ENCODE measurements at places on chromosomes 3 and 15.
A peak's percentile ranks its signal among the peaks of the same experiment; 100 is the strongest.

DNA sequence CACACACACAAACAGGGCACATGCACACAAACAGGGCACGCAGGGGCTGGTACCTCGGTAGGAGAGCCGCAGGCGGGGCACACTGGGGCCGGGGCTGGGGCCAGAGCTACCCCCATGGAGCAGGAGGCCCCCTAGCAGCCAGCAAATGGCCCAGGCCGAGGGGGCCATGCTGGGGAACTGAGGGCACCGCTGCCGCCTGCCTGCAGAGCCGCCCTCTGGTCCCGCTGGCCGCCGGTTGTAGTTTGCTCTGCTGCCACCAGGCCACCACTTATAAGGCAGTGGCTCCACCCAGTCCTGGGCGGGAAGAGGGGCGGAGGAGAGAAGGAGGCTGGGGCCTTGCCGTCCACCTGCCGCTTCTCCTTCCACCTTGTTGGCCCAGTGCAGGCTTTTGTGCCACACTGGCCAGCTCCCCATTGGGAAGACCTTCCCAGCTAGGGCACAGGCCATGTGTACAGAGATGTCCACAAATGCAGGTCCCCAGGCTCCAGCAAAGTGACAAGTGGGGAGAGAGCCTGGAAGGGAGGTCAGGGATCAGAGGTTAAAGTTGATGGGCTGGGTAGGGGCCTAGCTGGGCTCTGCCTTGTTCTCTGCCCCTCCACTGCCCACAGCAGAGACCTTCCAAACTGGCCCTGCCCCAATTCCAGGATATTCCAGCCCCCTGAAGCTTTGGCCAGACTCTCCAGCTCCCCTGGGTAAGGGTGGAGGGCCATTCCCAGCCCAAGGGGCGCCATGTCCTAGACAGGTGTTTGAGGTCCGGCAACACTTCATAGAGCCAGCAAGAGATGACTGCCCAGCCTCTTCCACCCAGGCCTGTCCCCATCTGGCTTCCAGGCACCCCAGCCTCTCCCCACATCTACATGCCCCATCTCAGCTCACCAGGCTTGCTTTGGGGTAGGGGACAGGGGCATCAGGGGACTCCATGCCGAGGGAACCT lies at the start of gene SEMA3G:
TSS of gene SEMA3G (minus strand) at position 244 of the 934 bp plus-strand sequence. CDS start at position 168, 76 bp downstream.
- H3K36me3 ChIP-seq: no peaks in the 10 kb centered on the region
- peaks cover 4% of the 10 kb centered on the region for H3K4me1 ChIP-seq
- H3K4me3 ChIP-seq: no peak within 1 kb of the TSS
- H3K27me3 ChIP-seq: no peaks in the 10 kb centered on the region
- DNase-seq: no peak

DNA sequence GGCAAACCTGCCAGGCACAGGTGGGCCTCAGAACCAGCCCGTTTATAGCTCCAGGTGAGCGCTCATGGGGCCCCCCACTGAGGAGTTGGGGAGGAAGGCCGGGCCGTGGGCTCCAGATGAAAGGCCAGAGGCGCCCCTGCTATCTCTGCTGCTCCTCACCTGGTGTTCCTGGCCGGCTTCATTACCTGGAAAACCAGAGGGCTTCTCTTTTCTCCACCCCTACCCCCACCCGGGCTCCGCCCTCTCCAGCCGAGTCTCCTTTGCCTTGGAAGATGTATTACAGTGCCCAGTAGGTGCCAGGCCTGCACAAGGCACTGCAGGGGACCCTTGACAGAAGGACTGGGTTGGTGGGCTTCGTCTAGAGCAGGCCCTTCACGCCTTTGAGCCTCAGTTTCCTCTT lies 111.4 kb downstream of the WNT7A start:
- H3K27me3 ChIP-seq: no peaks in the 10 kb centered on the region
- H3K27ac ChIP-seq: no peak overlapping the region
- H3K36me3 ChIP-seq: no peaks in the 10 kb centered on the region
- H3K4me3 ChIP-seq: no peak overlapping the region
- no peak for DNase-seq
- no peaks in the 10 kb centered on the region for H3K4me1 ChIP-seq

- DNase-seq: peak; percentile 32
- no peaks in the 10 kb centered on the region for H3K36me3 ChIP-seq
- H3K4me3 ChIP-seq: peak overlapping the region; percentile 64
- H3K27ac ChIP-seq: no peak overlapping the region
- H3K27me3 ChIP-seq: peaks cover 3% of the 10 kb centered on the region
- H3K4me1 ChIP-seq: peaks cover 32% of the 10 kb centered on the region
Measured at GRCh38 chr15:41557673-41558399, 1.2 kb upstream of the TYRO3 start.

DNA sequence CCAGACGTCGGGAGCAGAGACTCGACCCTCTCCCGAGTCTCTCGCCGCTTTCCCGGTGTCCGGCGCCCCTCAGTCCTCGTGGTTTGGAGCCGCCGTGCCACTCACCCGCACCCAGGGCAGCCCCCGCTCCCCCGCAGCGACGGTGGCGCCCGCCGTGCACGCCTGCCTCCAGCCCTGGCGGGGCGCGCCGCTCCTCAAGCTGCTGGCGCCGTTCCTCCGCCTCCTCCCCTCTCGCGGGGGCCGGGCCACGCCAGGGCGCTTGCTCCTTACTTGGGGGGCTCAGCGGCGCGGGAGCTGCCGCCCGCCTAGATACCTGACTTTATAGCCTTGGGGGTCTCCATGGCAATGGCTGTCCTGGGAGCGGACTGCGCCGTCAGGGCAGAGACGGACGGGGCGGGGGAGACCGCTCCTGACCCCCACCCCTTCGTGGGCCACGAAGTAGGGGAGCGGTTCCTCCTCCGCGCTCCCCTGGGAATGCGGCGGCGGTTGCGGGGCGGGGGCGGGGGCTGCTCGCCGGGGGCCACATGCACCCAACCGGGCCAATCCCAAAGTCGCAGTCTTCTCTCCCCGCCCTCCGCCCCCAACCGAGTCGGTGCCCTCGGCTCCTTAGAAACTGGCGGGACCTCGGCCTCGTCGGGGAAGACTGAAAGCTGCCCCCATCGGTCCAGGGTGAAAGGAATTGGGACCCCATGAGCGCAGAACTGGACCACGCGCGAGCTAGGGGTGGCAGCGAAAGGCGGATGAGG lies at the start of gene ANKRD63:
TSS of gene ANKRD63 (minus strand) at position 196 of the 746 bp plus-strand sequence. CDS start 478 bp downstream, outside the sequence.
- no peaks in the 10 kb centered on the region for H3K36me3 ChIP-seq
- DNase-seq: no peak
- peak within 1 kb of the TSS; percentile 46 for H3K4me3 ChIP-seq
- peaks cover 50% of the 10 kb centered on the region for H3K27me3 ChIP-seq
- no peak within 1 kb of the TSS for H3K27ac ChIP-seq
- peaks cover 24% of the 10 kb centered on the region for H3K4me1 ChIP-seq

GRCh38 chr3:13558651-13559050 lies 9.7 kb downstream of the FBLN2 start:
- H3K36me3 ChIP-seq: no peaks in the 10 kb centered on the region
- DNase-seq: no peak
- no peak overlapping the region for H3K4me3 ChIP-seq
- peaks cover 2% of the 10 kb centered on the region for H3K27me3 ChIP-seq
- H3K27ac ChIP-seq: no peak overlapping the region

- H3K4me1 ChIP-seq: peaks cover 25% of the 10 kb centered on the region
- peak; percentile 42 for DNase-seq
- no peaks in the 10 kb centered on the region for H3K27me3 ChIP-seq
- peak overlapping the region; percentile 61 for H3K27ac ChIP-seq
- no peak overlapping the region for H3K4me3 ChIP-seq
- H3K36me3 ChIP-seq: no peaks in the 10 kb centered on the region
Measured at GRCh38 chr15:81326466-81327212, 2.7 kb upstream of the STARD5 start.

DNA sequence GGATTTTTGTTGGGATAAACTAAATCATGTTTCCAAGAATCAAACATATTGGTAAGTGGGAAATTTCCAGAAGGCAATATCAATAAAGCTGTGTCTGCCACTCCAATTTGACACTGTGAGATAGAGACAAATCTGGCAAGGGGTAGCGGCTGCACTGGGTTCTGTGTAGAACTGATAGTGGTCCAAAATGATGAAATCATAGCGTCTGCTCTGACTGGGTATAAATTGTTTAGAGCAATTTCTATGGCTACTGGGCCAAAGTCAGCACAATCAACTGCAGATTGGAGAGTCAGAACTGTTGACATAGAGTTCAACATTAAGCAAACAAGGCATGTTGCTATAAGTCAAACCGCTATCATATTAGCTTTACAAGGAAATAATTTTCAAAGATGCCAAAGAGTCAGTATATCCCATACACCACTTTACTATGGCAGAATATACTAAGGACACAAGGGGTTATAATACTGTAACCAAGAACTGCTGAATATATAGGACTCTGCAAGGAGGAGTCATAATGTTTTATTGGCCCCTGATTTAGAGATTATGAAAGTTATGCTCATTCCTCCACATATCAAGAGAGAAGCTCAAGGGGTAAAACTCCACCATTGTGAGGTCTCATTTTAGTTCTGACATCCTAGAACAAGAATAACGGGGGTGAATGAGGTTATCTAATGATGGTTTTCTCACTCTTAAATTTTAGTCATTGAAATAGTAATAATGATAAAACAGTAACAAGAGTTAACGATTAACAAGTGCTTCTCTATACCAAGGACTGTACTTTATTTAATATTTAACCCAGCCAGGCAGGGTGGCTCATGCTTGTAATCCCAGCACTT lies 309.7 kb upstream of the GADL1 start:
- no peak overlapping the region for H3K4me3 ChIP-seq
- H3K36me3 ChIP-seq: no peaks in the 10 kb centered on the region
- no peak overlapping the region for H3K27ac ChIP-seq

- H3K27ac ChIP-seq: no peak overlapping the region
- no peaks in the 10 kb centered on the region for H3K27me3 ChIP-seq
- H3K36me3 ChIP-seq: no peaks in the 10 kb centered on the region
- no peaks in the 10 kb centered on the region for H3K4me1 ChIP-seq
- DNase-seq: no peak
Measured at GRCh38 chr3:5442786-5443138, 255.3 kb downstream of the EDEM1 start.

DNA sequence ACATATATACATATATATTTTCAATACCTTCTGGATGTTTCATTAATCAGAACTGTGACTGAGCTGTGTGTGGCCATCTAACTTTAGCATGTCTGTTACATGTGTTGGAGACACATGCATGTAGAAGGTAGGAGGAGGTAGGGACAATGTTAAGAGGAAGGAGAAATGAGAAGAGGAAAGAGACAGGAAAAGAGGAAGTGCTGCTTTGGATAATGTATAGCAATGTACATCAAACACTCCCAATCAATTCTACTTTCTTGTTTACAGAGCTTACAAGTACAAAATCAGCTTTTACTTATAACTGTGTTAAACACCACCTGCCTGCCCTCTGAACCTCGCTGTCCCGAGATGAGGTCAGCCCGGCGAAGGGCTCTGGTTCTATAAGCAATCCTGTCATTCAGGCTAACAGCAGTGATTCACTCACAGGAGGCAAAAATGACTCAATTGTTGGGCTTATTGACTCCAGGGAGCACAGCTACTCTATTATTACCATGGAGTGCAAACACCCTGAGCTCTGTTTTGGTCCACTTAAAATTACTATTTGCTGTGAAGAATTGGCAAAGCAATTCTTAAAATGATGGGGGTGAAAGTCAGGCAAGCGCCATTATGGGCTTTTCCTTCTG lies 188.9 kb downstream of the MEIS2 start:
- H3K4me3 ChIP-seq: no peak overlapping the region
- H3K27ac ChIP-seq: peak overlapping the region; percentile 30
- peak; percentile 74 for DNase-seq
- no peaks in the 10 kb centered on the region for H3K27me3 ChIP-seq
- peaks cover 10% of the 10 kb centered on the region for H3K4me1 ChIP-seq

- no peak overlapping the region for H3K4me3 ChIP-seq
- no peaks in the 10 kb centered on the region for H3K36me3 ChIP-seq
- H3K4me1 ChIP-seq: no peaks in the 10 kb centered on the region
- no peak for DNase-seq
- H3K27me3 ChIP-seq: no peaks in the 10 kb centered on the region
- H3K27ac ChIP-seq: no peak overlapping the region
Measured at GRCh38 chr15:99965376-99965775, 232.1 kb upstream of the LYSMD4 start.

DNA sequence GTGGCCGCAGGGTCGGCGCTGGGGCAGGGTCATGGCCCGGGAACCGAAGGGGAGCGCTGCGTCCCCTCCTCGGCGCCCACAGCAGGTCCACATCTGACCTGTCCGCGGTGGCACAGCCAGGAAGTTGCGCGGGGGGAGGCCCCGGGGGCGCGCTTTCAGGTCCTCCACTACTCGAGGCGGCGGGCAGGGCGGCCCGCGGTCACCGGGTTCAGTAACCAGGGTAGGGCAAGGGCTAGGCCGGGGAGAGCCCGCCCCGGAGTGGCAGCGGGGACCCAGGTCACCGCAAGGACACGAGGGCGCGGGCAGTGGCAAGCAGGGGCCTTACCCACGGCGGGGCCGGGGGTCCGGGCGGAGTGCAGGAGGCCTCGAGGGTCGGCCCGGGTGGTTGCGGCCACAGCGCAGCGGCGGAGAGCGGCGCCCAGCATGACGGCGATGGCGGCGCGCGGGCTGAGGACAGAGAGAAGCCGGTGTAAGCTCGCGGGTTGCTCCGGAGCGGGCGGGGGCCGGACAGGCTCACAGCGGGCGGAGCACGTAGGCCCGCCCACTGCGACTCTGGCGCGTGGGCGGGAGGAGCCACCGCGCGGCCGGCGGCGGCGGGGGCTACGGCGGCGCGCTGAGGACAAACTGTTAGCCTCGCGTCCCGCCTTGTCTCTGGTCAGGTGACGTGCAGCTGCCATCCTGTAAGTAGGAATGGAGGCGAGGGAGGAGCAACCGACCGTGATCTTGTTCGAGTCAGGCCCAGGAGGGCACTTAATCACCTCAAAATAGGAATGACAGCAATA lies at the start of gene COX5A:
TSS of gene COX5A (minus strand) at position 484 of the 782 bp plus-strand sequence. CDS start at position 425, 59 bp downstream.
- H3K4me3 ChIP-seq: peak within 1 kb of the TSS; percentile 92
- H3K36me3 ChIP-seq: no peaks in the 10 kb centered on the region
- peaks cover 3% of the 10 kb centered on the region for H3K4me1 ChIP-seq
- H3K27me3 ChIP-seq: peaks cover 2% of the 10 kb centered on the region
- H3K27ac ChIP-seq: peak within 1 kb of the TSS; percentile 78

- no peak for DNase-seq
- H3K36me3 ChIP-seq: no peaks in the 10 kb centered on the region
- H3K4me3 ChIP-seq: no peak overlapping the region
- no peaks in the 10 kb centered on the region for H3K27me3 ChIP-seq
- H3K4me1 ChIP-seq: no peaks in the 10 kb centered on the region
Measured at GRCh38 chr3:38360345-38360744, 13.8 kb downstream of the XYLB start.

GRCh38 chr15:31169558-31169957 lies 68.0 kb upstream of the TRPM1 start:
- no peaks in the 10 kb centered on the region for H3K4me1 ChIP-seq
- H3K4me3 ChIP-seq: no peak overlapping the region
- no peak overlapping the region for H3K27ac ChIP-seq
- H3K36me3 ChIP-seq: no peaks in the 10 kb centered on the region
- DNase-seq: no peak

DNA sequence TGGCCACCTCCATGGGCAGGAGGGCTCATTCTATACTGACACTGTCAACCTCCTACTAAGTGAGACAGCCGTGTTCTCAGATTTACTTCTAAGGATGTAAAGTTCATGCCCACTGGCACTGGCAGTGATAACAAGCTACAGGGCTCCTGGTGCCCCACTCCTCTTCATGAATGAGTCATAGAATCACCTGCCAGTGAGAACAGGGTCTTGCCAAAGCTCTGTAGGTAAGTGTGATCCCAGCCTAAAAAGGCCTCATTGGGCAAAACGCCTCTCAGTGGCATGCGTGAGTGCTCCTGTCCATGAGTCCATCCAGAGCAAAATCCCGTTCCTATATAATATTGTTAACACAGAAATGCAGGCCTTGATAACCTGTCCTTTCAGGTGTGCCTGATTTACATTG lies 17.4 kb downstream of the PXYLP1 start:
- H3K27me3 ChIP-seq: no peaks in the 10 kb centered on the region
- no peak overlapping the region for H3K4me3 ChIP-seq
- no peak overlapping the region for H3K27ac ChIP-seq
- no peaks in the 10 kb centered on the region for H3K36me3 ChIP-seq
- H3K4me1 ChIP-seq: no peaks in the 10 kb centered on the region

All from astrocyte (in vitro differentiated cells and primary cell).